ENCODE measurements at places on chromosomes 1 and 21.
A peak's percentile ranks its signal among the peaks of the same experiment; 100 is the strongest.

GRCh38 chr21:16187603-16188301, 458.0 kb downstream of the USP25 start:
- no peak overlapping the region for H3K27ac ChIP-seq
- no peak for DNase-seq
- no peaks in the 10 kb centered on the region for H3K4me1 ChIP-seq
- no peak overlapping the region for H3K4me3 ChIP-seq
- no peaks in the 10 kb centered on the region for H3K36me3 ChIP-seq
- H3K27me3 ChIP-seq = no peaks in the 10 kb centered on the region

DNA sequence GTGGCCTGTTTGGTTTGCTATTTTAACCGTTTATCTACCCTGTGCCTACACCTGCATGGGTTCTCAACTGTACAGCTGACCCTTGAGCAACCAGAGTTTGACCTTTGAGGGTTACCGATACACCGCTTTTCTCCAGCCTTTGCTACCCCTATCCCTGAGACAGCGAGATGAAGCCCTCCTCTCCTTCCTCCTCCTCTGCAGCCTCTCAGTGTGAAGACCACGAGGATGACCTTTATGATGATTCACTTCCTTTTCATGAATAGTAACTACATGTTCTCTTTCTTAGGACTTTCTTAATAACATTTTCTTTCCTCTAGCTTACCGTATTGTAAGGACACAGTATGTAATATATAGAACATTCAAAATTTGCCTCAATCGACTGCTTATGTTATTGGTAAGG, 14.5 kb upstream of the RNF187 start:
- DNase-seq = no peak
- no peaks in the 10 kb centered on the region for H3K4me1 ChIP-seq
- H3K27ac ChIP-seq = no peak overlapping the region
- peaks cover 27% of the 10 kb centered on the region for H3K27me3 ChIP-seq
- no peaks in the 10 kb centered on the region for H3K36me3 ChIP-seq

GRCh38 chr1:151458802-151459330, 428 bp downstream of the POGZ start:
- peaks cover 11% of the 10 kb centered on the region for H3K4me1 ChIP-seq
- peak overlapping the region; percentile 54 for H3K4me3 ChIP-seq
- H3K27me3 ChIP-seq = no peaks in the 10 kb centered on the region
- no peaks in the 10 kb centered on the region for H3K36me3 ChIP-seq
- H3K27ac ChIP-seq = peak overlapping the region; percentile 97

DNA sequence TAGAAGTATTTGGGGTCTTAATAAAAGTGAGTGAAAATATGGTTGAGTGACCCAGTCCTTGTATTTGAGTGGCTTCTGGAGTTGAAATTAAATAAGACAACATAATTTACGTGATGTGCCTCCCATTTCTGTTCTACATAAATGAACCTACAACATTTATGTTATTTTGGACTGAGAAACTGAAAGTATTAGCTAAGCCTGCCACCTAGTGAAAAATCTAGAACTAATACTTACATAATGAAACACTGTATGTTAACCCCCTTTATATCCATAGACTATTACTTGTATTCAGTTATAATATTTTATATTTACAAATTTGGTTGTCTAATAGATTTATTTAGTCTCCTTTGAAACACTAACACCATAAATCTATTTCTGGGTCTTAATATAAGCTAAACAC, 298.9 kb downstream of the KCNT2 start:
- DNase-seq = no peak
- H3K36me3 ChIP-seq = no peaks in the 10 kb centered on the region
- no peak overlapping the region for H3K27ac ChIP-seq

DNA sequence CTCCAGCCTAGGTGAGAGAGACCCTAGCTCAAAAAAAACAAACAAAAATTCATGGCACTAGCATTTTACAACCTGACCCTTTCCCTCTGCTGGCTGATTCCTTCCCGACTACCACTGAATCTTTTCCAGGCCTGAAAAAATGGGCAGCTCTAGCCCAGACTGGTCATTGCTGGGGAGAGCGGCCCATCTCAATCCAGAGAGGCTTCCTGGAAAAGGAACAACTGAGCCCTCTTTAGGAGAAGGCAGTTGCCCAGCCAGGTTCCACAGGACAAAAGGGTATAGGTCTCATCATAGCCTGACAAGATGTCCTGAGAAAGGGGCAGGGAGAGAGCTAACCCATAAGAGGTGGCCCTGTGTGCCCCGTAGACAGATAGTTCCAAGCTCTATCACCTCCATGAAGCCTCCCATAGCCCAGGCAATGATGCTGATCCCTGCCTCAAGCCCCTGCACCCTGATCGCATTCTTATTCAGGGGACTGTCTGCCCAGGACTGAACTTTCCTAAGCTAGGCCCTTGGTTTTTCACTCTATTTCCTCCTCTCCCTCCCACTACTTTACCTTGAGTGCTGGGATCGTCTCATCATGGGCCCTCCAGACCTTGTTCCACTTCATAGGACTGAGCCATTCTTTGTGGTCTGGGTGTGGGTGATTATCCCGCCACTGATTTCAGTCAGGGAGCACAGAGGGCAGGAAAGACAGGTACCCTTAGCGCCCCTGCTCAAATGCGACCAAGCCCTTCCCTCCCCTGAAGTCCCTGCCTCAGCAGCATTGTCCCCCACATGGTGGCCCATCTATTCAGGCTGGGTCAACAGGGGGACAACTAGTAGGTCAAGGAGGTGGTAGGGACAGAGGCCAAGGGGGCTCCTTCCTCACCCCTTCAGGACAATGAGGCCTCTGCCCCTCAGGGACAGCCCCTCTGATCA, 18.2 kb downstream of the RHBG start:
- no peaks in the 10 kb centered on the region for H3K36me3 ChIP-seq
- peaks cover 5% of the 10 kb centered on the region for H3K4me1 ChIP-seq
- no peak overlapping the region for H3K27ac ChIP-seq
- DNase-seq = no peak
- peaks cover 77% of the 10 kb centered on the region for H3K27me3 ChIP-seq
- no peak overlapping the region for H3K4me3 ChIP-seq

DNA sequence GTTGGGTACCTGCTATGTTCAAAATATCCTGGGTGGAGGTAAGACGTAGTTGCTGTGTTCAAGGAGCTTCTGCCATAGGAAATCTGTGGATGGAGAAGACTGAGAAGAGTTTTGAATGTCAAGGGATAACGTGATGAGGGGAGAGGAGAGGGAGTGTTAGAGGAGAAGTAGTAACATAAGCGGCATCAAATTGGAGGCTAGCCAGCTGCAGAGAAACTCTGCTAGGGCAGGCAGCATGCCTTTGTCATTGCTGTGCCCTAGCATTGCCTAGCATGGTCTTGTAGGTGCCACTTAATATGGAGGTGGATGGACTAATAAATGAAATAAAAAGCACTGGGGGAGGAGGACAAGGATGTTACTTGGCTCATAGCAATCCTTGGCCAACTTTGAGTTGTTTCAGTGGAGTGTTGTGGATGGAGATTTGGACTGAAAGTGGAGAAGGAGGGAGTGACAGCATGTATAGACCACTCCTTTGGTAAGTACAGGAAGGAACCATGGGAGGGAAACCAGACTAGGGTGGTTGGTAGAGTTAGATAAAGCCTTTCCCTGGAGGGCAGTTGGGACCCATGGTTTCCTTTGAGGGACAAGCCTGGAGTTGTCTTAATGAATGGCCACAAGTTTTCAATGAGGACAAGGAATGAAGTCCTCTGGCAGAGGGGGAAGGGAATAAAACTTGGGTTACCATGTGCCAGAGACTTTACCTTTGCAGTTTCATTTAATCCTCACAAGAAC, 6.3 kb downstream of the VANGL1 start:
- no peak overlapping the region for H3K4me3 ChIP-seq
- H3K27me3 ChIP-seq = no peaks in the 10 kb centered on the region
- H3K36me3 ChIP-seq = peaks cover 7% of the 10 kb centered on the region
- no peak for DNase-seq
- H3K27ac ChIP-seq = peak overlapping the region; percentile 2
- peaks cover 44% of the 10 kb centered on the region for H3K4me1 ChIP-seq

DNA sequence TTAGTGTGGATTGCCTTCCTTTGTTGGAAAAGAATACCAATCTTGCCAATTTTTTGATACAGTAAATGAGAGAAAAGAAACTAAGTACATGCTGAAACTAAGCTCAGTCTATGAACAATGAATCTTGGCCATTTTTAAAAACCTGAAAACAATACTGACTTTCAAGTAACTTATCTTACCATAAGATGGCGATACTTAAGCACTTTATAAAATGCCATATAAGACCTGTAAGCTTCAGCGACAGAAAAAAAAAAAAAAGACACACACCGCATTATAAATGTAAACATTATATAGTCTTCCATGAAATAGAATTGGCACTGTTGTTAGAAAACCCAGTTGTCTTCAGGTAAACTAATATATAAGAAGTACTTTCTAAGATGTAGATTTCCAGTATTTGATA, 3.0 kb downstream of the OLFM3 start:
- no peak for DNase-seq
- no peaks in the 10 kb centered on the region for H3K27me3 ChIP-seq
- no peak overlapping the region for H3K4me3 ChIP-seq

GRCh38 chr1:46617108-46617800, 643 bp upstream of the MOB3C start:
- H3K4me3 ChIP-seq = peak overlapping the region; percentile 87
- DNase-seq = no peak
- H3K36me3 ChIP-seq = no peaks in the 10 kb centered on the region
- no peak overlapping the region for H3K27ac ChIP-seq

GRCh38 chr1:218971156-218971555, 202.5 kb upstream of the LYPLAL1 start:
- DNase-seq = no peak
- H3K36me3 ChIP-seq = no peaks in the 10 kb centered on the region
- H3K4me1 ChIP-seq = no peaks in the 10 kb centered on the region
- no peak overlapping the region for H3K4me3 ChIP-seq
- H3K27me3 ChIP-seq = no peaks in the 10 kb centered on the region

GRCh38 chr1:109828756-109829505, 65.2 kb upstream of the EPS8L3 start:
- no peaks in the 10 kb centered on the region for H3K4me1 ChIP-seq
- H3K27ac ChIP-seq = no peak overlapping the region
- H3K4me3 ChIP-seq = no peak overlapping the region
- no peaks in the 10 kb centered on the region for H3K27me3 ChIP-seq
- no peak for DNase-seq

DNA sequence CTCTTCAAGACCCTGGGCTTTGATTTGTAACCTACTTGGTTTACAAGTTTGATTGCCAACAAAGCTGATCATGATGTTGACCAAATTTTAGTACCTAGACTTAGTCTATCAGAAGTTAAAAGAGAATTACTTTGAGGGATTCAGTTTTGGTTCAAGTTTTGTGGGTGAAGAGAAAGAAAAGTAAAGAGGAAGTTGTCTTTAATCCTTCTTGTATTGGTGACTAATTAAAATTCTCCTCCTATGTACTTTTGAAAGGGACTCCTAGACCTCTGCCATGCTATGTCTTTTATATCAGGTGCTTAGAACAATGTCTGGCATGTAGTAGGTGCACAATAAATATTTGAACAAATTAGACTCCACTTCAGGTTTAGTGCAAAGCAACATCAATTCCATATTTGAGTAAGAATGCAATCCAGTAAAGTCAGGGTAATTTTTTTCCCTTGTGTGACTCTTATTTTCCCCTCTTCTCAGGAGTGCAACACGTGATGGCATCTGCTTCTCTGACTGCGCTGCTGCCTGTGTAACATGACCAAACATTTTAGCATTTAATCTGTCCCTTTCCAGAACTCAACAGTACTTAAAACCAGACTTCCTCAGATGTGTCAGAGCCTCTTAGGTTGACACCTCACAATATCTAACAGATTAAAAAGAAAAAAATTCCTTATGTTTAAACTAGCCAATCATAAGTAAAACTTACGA, 41.1 kb upstream of the KCNQ4 start:
- H3K4me1 ChIP-seq = peaks cover 16% of the 10 kb centered on the region
- no peak for DNase-seq
- H3K27ac ChIP-seq = no peak overlapping the region

DNA sequence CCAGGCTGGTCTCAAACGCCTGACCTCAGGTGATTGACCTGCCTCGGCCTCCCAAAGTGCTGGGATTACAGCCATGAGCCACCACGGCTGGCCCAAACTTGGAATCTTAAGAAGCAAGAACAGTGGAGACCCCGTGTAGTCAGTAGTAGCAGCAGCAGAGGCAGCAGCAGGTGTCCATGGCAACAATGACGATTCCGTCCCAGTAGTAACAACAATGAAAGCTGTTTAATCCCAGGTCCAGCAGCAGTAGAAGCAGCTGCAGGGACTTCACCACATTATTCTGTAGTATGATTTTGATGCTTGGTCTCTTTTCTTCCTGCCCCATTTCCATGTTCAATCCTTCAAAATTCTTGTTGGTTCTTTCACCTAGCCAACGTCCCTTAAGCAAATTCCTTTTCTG, 69.6 kb upstream of the KCTD3 start:
- H3K4me3 ChIP-seq = no peak overlapping the region
- DNase-seq = no peak
- H3K27me3 ChIP-seq = no peaks in the 10 kb centered on the region
- no peak overlapping the region for H3K27ac ChIP-seq
- no peaks in the 10 kb centered on the region for H3K4me1 ChIP-seq
- H3K36me3 ChIP-seq = no peaks in the 10 kb centered on the region

DNA sequence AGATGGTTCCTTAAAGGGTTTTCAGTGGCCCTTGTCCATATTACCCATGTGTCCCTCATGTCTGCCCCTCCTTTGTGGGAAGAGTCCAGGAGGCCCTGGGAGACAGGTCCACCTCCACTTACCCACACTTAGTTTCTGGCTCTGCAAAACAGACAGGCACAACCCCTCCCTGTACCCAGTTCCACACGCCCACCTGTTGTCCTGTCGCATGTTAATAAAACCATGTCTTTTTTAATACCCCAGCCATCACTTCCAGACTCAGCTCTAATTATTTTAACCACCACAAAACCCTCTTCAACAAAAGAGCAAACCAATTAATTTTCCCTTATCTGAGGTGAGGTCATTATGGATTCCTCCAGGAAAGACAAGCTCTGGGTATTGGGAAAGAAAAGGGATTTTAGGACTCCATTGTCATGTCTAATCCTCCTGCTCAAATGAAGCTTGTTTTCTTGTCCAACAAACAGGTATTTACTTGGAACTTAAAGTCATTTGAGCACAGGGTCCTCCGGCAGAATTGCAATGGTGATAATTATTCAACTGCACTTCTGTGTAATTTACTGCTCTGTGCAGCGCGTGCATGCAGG, 68.9 kb downstream of the CCDC185 start:
- H3K27me3 ChIP-seq = no peaks in the 10 kb centered on the region
- H3K36me3 ChIP-seq = no peaks in the 10 kb centered on the region
- no peaks in the 10 kb centered on the region for H3K4me1 ChIP-seq

DNA sequence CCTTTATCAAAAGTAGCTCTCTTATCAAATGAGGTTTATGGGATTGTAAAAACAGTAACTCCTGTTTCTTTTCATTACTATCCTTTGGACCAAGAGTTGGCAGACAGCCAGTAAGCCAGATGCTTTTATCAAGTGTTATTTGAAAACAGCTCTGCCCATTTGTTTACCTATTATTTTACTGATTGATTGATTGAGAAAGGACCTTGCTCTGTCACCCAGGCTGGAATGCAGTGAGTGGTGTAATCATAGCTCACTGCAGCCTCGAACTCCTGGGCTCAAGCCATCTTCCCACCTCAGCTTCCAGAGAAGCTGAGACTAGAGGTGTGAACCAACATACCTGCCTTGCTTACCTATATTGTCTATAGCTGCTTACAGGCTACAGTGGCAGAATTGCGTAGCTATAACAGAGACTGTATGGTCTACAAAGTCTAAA, 3.6 kb downstream of the PRKAB2 start:
- no peaks in the 10 kb centered on the region for H3K36me3 ChIP-seq
- no peak overlapping the region for H3K4me3 ChIP-seq
- H3K27ac ChIP-seq = no peak overlapping the region

GRCh38 chr21:36700971-36701755, 2.2 kb downstream of the SIM2 start:
- no peak overlapping the region for H3K27ac ChIP-seq
- peaks cover 16% of the 10 kb centered on the region for H3K4me1 ChIP-seq
- H3K4me3 ChIP-seq = no peak overlapping the region
- H3K27me3 ChIP-seq = peaks cover 97% of the 10 kb centered on the region
- no peak for DNase-seq
